OCI-LY7 (cell line): ENCODE measurements at places on chromosomes 1 and 21.
A peak's percentile ranks its signal among the peaks of the same experiment; 100 is the strongest.

GRCh38 chr21:33374450-33375096 lies 28.6 kb upstream of the IFNGR2 start:
- peak; percentile 87 for DNase-seq

- DNase-seq, result no peak
Observed at GRCh38 chr1:22636927-22637326, 499 bp downstream of the C1QA start.

DNA sequence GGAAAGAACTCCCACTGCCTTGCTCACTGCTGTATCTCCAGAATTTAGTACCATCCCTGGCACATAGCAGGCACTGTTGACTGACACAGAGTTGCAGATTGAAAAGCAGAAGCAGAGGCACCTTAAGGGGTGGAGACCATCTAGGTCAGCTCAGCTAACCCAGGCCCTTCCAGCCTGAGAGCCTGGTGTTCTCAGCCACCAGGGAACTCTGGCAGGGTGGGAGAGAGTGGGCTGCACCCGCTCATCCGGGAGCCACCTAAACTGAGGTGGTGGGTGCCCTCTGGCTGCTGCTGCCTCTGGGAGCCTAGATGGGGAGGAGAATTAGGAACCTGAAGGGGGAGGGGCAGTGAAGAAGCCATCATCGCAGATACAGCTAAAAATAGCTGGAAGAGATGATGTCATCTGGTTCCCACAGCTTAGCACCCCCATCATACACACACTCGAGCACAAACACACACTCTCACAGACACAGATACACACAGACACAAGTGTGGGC lies 1.5 kb upstream of the TSPAN1 start:
- peak; percentile 41 for DNase-seq

GRCh38 chr1:23178950-23179349 lies 10.3 kb upstream of the LUZP1 start:
- peak; percentile 48 for DNase-seq

- DNase-seq, result peak; percentile 29
Observed at GRCh38 chr1:6245869-6246496, 2.0 kb downstream of the HES3 start.

DNA sequence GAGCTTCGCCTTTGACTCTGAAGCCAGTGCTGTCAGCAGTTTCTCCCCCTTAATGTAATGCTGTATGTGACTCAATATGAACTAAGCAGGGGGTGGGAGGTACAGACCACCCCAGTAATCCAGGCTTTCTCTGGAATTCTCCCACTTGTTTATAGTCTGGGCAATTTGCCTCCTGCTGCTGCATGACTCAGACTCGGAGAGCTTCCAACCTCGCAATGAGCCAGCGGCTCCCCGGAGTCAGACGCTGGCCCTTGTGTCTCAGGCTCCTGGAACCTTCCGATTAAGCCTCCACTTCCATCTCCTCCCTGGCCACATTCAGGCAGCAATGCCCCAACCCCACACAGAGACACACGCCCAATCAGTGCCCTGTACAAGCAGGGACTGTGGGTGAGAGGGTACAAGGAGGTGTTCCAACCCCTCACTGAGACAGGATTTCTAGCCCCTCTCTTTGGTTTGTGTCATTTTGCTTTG lies 471.7 kb upstream of the VAMP3 start:
- DNase-seq, result no peak

DNA sequence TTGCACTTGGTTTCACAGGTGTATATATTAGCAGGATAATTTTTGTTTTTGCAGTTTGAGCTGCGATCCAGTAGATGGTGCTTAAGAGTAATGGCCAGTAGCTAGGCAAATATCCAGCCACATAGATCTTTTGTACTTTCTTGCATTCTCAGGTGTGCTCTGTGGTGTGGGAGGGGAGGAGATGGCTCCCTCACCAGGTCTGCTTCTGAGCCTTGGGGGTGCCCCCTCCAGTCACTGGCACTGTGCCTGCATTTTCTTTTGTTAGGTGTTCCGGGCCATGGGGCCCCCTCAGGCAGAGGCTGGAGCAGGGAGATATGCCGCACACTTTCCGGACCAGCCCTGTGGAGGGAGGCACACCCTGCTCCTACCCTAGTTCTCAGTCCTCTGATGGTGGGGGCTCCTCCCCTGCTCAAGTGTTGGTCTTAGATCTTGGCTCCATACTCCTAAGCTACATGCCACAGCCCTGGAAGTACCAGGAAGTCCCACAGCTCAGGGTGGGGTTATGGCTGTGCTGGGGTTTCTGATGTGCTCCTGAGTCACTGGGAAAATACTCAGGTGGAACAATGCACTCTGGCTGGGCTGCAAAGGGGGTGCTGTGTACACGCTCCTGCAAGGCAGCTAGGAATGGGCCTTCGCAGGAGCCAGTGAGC lies 197.6 kb upstream of the DMRTA2 start:
- DNase-seq, result peak; percentile 24

- no peak for DNase-seq
Observed at GRCh38 chr1:23646091-23646490, 45.5 kb upstream of the RPL11 start.

DNA sequence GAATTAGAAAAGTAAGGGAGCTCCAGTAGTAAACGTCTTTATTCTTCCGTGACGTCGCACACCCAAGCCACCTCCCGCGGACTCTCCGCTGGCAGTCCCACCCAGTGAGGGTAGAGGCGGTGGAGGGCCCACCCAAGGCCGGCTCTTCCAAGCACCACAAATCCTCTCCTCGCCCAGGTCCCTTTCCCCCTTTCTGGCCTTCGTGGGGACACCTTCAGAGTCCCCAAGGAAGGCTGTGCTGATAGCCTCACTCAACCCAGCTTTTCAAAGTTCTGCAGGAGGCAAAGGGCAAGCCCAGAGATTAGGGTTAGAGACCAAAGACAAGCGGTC lies 349 bp upstream of the GPN2 start:
- no peak for DNase-seq

DNA sequence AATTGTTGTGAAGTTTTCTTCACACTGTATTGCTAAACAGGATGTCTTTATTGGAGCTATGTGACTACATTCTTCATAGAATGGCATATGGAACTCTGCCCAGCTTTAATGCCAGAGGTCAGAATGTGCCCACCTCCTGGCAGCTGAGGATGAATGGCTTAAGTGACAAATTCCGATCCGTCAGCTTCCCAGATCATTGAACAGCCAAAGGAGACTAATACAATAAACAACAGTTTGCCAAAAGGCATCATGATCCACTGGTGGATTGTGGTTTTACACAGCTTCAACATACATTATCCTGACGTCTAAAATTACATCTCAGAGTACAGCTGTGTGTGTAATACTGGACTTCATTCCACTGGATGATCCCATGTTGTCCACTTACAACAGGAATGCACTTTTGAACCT lies 68.7 kb upstream of the C1orf105 start:
- DNase-seq, result no peak

- no peak for DNase-seq
Observed at GRCh38 chr1:56453016-56453415, 126.3 kb downstream of the PLPP3 start.

GRCh38 chr21:42845296-42845965 lies 33.9 kb downstream of the WDR4 start:
- no peak for DNase-seq

GRCh38 chr1:63450416-63450815 lies 72.6 kb downstream of the ITGB3BP start:
- DNase-seq, result no peak

- DNase-seq, result no peak
Observed at GRCh38 chr21:45695086-45695485, 51.6 kb downstream of the PCBP3 start.

GRCh38 chr1:172581779-172582178 lies 48.8 kb downstream of the SUCO start:
- no peak for DNase-seq

- no peak for DNase-seq
Observed at GRCh38 chr1:147625362-147625995, 44.8 kb downstream of the ACP6 start.

- no peak for DNase-seq
Observed at GRCh38 chr1:145901312-145902021, 8.4 kb downstream of the ITGA10 start.
